ENCODE measurements at places on chromosomes 6 and 20.

DNA sequence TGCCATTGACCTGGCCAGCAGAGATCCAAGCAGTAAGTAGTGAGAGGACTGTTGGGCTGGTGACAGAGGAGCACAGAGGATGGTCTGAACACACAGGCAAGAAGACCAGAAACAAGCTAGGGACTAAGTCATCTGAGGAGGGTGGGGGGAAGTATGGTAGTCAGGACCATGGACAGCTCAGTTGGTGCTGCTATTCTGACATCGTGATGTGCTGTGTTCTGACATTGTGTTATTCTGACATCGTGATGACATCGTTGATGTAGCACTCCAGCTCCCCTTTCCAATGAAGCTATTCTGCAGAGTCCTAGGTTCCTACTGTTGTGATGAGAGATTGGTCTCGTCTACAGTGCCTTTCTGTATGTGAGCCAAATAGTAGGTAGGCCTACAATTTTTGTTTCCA, 28.7 kb downstream of the CFAP206 start:
- peak; percentile 11 for DNase-seq

DNA sequence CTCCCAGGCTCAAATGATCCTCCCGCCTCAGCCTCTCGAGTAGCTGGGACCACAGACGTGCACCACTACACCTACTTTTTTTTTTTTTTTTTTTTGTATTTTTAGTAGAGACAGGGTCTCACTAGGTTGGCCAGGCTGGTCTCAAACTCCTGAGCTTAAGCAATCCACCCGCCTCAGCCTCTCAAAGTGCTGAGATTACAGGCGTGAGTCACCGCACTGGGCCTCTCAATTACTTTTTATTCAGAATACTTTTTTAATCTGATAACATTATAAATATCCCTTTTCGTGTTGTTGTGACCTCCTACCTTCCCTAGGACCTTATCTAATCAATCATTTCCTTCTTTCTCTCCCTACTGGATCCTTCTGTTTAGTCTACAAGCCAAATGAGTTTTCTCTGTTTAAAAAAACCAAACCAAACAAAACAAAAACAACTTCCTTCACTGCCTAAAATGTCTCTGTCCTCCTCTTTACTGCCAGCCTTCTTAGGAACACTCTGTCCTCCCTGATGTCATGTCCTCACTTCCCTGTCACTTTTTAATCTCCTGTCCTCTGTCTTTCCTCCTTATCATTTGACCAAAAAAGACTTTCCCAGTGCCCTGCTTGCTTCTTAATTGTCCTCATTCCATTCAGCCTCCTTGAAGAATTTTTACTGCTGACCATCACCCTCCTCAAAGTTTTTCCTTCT, 85.0 kb downstream of the CAP2 start:
- DNase-seq = no peak

DNA sequence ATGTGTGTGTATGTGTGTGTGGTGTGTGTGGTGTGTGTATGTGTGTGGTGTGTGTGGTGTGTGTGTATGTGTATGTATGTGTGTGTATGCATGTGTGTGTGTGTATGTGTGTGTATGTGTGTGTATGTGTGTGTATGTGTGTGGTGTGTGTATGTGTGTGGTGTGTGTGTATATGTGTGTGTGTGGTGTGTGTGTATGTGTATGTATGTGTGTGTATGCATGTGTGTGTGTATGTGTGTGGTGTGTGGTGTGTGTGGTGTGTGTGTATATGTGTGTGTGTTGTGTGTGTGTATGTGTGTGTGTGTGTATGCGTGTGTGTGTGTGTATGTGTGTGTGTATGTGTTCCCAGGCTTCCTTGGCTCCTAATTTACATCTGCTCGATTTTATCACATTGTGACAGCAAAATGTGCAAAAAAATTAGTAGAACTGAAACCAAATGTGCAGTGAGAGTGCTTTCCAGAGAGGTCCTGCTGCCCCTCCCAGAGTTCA, 234.5 kb downstream of the BMP7 start:
- no peak for DNase-seq

DNA sequence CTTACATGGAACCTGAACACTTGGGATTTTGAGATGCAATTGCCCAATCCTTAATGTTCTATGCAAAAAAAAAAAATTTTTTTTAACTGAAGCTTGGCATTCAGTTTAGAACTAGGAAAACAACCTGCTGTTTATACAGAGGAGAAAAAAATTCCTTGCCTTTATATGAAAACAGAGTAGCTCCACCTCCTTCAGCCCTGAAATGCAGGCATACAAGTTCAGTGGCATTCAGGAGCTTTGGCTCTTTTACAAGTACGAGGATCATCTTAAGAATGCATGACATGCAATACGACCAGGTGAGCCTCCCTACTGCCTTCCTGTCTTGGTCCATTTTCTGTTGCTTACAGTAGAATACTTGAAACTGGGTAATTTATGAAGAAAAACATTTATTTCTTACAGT, 20.4 kb downstream of the PAX1 start:
- peak; percentile 90 for DNase-seq

DNA sequence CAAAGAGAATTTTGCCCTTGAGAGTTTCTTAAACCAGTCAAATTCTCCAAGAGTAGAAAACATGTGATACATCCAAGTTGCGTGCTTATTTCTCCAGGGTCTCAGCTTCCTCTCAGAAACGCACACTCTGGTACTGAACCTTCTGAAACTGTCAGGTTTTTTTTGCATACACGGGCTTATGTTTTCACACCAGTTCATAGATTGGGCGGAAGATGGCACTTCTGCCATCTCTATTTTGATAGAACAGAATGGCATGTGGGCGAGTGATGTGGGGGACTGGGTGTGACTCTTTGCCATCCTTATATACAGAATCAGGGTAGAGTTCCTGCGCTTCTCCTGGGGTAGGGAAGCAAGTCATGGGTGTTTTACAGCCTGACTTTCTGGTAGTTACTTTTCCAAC, 56.4 kb downstream of the ADTRP start:
- DNase-seq = no peak

GRCh38 chr20:58229198-58229798, 845 bp upstream of the ANKRD60 start:
- DNase-seq = no peak

GRCh38 chr6:109251839-109252238, 130.4 kb downstream of the CD164 start:
- DNase-seq = no peak

- DNase-seq = no peak
These were observed 405.5 kb downstream of the UTRN start for GRCh38 chr6:144690666-144691065.

- DNase-seq = no peak
These were observed 266.2 kb downstream of the LRFN2 start for GRCh38 chr6:40320947-40321346.

DNA sequence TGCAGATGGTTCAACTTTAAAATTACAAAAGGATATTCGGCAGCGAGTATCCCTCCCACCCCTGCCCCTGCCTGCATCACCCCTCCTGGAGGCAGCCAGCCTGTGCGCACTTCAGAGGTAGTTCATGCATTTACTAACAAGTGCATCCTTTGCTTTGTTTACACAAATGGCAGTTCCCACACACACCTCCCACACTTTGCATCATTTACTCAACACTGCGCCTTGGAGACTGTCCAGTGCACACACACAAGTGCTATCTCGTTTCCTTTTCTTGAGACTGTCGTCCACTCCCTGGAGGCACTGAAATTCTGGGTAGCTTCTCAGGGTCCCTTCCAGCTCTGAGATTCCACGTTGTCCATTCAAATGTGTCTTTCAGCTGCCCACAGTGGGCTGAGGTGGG, 53.1 kb upstream of the VSX1 start:
- DNase-seq = peak; percentile 63

DNA sequence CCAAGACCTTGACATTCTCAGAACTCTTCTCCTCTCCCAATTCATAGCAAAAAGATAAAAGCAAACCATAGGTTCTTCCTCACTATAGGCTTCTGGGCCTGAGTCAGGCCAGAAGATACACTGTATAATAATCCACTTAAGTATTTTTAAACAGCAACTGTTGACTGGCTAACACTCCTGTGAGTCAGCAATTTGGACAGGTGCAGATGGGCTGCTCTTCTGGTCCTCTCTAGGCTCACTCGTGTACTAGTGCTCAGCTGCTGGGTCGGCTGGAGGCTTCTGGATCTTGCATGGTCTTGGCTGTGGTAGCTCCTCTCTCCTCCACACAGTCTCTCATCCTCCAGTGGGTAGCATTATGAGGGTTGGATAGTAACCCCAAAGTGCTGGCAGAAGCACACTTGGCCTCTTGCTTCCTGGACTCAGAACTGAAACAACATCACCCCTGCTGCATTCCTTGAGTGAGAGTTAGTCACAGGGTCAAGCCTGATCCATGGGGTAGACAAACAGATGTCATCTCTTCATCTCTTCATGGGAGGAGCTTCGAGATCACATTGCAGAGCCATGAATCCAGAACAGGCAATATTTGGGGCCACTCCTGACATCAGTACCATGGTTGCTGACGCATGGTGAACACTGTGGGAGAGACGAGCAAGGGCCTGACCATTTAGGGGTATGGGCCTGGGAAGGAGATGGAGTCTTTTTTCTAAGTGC, 86.9 kb downstream of the C6orf118 start:
- DNase-seq = no peak

DNA sequence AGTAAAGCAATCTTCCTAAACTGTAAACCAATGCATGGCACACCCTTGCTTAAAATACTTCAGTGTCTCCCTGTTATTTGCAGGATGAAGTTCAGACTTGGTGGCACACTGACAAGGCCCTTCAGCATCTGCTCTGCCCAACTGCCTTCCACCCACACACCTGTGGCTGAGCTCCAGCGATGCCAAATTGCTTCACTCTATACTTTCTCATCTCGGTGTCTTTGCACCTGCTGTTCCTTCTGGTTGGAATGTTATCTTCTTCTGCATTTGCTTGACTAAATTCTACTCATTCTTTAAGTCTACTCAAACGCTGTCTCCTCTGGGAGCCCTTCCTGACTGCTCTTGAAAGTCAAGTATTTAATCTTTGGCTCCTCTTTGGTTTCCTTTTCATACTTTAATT, 100.1 kb upstream of the SUPT3H start:
- DNase-seq = no peak

- DNase-seq = peak; percentile 55
These were observed 250.0 kb downstream of the HIVEP2 start for GRCh38 chr6:142695016-142695415.

DNA sequence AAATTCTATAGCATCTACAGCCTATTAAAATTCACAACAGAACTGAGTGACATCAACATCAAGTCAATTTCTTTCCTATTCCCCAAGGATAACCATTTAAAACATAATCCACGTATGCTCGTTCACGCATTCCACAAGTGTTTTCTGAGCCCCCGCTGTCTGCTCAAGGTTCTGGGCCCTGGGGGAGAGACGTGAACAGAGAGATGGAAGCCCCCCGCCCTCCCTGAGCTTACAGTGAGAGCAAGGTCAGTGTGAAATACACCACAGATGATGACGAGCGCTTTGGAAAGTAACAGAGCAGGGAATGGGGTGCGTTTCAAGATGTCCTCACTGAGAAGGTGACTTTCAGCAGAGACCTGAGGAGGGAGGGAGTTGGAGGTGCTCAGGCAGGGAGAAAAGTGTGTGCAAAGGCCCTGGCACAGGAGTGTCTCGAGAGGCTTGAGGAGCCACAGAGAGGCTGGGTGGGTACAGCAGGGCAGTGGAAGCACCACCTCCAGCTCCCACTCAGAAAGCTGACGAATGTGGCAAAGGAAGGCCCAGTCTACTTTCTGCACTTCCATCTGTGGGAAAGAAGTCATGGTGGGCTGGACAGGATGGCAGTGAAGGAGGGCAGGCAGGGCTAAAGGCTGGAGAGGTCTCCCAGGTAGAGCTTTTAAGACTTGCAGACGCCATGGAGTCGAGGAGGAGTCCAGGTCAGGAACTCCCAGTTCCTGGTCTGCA, 88.3 kb downstream of the DLL1 start:
- DNase-seq = no peak

DNA sequence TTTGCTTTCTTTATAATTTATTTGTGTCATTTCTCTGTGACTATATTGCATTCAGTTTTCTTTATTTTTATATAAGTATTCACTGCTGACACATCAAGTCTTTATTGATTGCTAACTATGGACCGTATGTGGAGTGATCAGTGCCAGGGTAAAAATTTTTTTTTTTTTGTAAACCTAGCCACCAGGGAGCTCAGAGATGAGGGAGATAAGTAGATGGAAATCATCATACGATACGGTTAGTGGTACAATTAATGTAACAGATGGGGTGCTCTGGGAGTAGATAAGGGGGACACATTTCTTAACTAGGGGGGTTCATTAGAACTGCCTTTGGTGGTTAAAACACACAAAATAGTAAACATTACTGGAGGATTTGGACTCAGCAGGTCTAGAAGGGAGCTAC, 68.3 kb downstream of the AFDN start:
- DNase-seq = no peak

GRCh38 chr20:17508756-17509155, 22.4 kb downstream of the BFSP1 start:
- no peak for DNase-seq
